ENCODE measurements at places on chromosomes 13 and 19.

GRCh38 chr19:35703343-35703742, 1.0 kb upstream of the ZBTB32 start:
- DNase-seq: no peak

DNA sequence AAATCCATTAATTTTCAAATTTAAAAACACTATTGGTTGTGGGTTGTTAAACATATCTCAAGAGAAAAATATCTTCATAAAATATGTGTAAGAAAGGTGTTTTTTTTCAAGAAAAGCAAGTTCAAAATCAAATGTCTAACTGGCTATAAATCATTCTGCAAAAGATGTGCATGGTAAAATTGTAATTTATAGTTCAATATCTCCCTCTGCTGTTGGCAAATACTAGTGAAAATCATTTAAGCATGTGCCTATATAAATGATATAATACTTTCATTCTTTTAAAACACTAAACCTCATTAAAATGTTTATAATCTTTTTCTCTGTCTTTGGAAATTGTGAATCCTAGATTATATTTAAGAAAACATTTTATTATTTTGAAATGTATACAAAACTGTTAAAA, 17.2 kb upstream of the SLITRK6 start:
- DNase-seq: no peak

GRCh38 chr13:30129411-30129810, 177.9 kb downstream of the KATNAL1 start:
- no peak for DNase-seq

DNA sequence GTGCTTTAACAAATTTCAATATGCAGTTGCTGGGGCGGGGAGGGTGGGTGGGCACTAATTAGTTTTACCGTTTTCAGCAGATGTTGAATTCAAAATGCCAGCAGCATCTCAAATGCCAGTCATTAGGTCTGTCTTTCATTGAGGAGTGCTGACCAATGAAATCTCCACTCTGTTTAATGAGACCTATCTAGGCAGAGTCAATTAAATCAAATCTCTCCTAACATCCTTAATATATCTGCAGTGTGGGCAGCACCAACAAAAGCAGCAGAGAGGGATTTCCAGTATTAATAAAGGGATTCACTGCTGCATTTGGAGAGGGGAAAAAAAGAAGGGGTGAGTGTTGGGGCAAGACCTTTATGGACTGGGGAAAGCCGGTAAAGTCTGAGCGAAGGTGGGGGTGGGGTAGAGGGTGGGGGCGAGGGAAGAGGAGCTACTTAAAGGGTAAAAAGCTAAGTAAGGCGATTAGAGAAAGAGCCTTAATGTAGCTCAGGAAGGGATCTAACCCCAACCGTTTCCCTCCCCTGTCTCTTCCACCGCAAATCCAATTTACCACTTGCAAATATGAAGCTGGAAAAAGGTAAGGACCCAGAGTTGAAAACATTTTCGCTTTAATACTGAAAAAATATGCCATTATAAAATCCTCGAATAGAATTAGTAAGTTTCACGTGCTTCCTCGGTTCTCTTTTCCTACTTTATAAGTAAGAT, 4.5 kb downstream of the SLITRK1 start:
- DNase-seq: no peak

DNA sequence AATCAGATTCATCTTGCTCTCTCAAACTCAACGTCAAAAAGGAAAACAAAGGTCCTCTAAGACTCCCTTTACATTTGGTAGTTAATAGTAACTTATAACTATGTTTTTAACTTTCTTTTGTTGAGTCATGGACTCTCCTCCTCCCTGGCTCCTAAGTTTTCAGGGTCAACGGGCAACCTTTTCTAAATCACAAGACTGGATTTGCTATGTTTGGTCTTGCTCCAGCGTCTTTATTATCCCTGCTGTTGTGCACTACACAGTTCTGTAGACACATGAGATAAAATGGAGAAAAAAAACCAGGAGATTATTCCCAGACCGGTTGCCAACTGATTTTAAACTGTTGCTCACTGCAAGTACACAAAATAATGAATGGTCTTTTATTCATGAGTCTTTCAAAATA, 1.9 kb upstream of the ITM2B start:
- no peak for DNase-seq

GRCh38 chr13:34833562-34834182, 108.4 kb upstream of the NBEA start:
- DNase-seq: no peak

DNA sequence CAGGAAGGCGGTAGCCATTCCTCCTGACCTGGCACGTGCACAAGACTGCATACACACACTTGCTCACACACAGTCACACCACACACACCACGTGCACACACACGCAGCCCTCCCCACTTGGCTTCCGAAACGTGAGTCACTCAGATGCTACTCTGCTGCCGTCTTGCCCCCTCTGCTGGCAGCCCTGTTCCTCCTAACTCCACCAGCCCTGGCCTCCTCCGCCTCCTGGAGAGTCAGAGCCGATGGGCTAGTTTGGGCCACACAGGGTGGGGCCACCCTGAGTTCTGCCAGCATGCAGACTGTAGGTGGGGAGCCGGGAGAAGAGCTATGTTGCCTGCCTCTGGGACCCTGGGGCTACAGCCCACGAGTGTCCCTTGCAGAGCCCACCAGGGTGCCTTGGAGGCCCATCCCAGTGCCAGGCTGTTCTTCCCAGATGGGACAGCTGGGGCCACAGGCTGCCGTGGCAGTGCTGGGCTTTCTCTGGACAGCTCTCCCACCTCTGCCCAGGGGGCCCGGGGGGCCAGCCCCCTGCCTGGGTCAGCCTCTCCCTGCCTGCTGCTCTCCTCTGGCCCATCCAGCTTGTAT, 12.1 kb downstream of the PIN1 start:
- DNase-seq: no peak

- DNase-seq: no peak
Measured at GRCh38 chr13:79935121-79935520, 405.8 kb downstream of the SPRY2 start.

DNA sequence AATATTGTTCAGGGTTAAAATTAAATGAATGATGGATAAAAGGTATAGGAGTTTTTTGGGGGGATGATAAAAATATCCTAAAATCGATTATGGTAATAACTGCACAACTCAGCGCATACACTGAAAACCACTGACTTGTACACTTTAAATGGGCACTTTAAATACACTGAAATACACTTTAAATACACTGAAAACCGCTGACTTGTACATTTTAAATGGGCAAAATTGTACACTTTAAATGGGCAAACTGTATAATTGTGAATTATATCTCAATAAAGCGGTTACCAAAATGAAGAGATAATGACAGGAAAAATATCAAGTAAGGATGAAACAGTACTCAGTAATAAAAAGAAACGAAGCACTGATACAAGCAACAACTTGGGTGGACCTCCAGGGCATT, 1.5 kb downstream of the LIG1 start:
- no peak for DNase-seq

GRCh38 chr13:99991828-99992775, 10.5 kb downstream of the ZIC2 start:
- no peak for DNase-seq

- no peak for DNase-seq
Measured at GRCh38 chr19:10604460-10604980, 17.4 kb upstream of the AP1M2 start.

DNA sequence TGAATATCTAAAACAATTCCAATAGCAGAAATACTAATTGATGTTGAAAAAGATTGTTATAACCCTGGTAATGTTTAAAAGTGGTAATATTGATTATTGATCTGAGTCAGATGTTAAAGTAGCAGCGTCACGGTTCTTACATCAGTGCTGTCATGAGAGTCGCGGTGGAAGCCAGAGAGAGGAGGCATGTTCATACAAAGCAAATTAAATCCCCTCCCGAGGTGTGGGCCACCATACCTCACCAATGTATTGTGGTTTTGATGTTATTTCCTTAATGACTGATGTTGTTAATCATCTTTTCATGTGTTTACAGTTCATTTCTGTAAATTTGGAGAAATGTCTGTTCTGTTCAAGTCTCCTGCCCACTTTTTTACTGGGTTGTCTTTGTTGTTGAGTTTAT, 11.2 kb downstream of the ZNF317 start:
- no peak for DNase-seq

- no peak for DNase-seq
Measured at GRCh38 chr19:14400951-14401431, 18.1 kb downstream of the DDX39A start.

DNA sequence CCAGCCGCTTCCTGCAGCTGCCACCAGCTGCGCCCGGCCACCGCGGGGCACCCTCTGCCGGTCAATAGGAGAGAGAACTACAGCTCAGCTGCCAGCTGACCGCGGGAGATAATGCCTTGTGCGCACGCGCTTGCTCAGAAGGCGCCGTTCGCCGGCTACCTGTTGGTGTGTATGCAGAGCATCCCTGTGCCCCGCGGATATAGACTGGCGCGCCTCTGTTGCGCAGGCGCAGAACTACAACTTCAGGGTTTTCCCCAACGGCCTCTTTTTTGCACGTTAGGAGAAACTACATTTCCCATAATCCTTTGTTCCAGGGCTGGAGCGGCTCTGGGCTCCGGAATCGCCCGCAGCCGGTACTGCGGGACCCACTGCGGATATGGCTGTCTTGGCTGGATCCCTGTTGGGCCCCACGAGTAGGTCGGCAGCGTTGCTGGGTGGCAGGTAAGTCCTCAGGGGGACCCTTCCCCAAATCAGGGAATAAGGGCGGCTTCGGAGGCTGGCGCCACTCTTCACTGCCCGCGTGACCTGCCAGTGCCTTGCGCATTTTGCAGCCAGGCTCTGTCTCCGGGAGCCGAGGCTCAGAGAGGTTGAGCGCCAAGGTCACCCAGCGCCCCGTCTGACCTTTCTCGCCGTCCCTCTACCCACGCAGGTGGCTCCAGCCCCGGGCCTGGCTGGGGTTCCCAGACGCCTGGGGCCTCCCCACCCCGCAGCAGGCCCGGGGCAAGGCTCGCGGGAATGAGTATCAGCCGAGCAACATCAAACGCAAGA, at the start of gene MRPL34:
Gene MRPL34, plus strand, starts transcription at position 356 of the 768 bp plus-strand sequence. Its CDS starts 21 bp downstream, at position 377.
- DNase-seq: peak; percentile 74

GRCh38 chr19:3154957-3155736, 19.3 kb downstream of the GNA15 start:
- no peak for DNase-seq

GRCh38 chr13:76600081-76600480, 286.1 kb downstream of the KCTD12 start:
- no peak for DNase-seq

DNA sequence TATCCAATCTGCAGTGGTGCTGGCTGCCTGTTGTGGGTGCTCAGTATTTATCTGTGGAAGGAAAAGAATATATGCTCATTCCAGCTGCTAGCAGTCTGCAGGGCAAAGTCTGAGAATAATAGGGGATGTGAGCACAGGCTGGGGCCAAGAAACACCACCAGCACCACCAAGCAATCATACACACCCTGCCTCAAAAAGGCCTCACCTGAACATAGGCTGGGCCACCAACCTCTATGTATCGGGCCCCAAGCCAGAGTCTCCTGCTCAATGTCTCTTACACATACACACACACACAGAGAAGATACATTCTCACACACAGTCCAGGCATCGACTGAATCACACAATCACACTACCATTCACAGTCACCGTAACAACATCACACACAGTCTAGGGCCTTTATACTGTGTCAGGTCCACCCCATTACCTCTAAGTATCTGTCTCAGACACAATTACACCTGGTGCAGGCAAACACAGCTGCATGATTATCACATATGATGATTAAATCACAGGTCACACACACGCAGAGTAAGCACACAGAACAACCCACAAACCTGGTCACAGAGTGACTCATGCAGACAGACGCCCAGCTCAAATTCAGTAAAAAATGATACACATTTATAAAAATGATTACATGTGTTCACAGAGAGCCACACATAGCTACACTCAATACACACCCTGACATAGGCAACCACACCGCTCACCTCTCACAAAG, 1.3 kb upstream of the ZSCAN22 start:
- DNase-seq: no peak

DNA sequence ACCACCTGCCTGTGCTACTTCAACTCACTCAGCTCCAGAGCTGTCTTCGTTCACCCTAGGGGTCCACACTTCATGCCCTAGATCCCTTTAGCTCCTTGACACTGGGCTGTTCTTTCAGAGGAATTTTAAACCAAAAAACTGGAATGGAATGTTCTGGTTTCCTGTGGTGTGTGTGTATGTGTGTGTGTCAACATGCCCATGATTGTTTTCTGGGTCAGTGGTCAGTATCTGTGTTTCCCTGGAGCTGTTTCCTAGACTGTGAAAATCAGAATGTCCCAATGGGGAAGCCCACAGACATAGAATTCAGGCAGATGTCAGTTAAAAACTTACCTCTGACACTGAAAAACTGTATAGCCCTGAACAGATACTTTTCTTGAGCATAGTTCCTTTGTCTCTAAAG, 1.3 kb downstream of the PMIS2 start:
- DNase-seq: no peak

GRCh38 chr19:13958043-13958442, 5.7 kb downstream of the DCAF15 start:
- DNase-seq: no peak

GRCh38 chr19:2618611-2619010, 83.9 kb downstream of the GNG7 start:
- peak; percentile 48 for DNase-seq

DNA sequence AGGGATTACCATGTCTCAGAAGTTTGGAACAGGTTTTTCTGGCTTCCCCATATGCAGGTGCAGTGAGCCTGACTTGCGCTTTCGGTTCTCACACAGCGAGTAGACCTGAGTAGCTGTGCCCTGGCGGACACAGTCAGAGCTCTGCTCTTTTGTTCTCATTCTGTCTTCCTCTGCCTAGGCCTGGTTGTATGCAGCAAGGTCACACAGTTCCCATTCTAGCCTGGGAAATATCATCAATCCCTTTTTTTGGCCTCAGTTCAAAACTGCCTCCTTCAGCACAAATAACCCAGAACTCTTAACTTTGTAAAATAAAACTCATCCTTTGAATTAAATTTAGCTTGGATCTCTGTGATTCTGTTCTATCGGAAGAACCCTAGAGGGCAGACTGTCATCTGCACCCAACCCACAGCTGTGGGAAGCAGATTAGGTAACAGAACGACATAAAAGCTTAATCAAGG, 10.2 kb downstream of the OXGR1 start:
- no peak for DNase-seq

DNA sequence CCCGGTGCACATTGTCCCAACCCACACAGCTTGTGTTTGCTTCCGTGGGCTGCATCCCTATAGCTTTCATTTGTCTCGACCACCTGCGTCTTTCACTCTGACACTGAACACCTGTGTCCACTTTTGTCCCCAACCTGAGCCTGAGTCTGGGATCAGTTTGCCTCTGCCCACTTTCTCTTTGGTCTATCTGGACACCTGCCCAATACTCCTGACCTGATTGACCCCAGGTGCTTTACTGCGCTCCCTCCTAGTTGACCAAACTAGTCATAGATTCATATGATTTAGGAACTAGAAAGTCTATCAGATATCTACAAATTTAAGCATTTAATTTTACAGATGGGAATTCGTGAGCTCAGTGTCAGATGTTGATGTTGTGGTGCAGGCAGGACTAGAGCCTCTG, 209.9 kb downstream of the DCT start:
- DNase-seq: no peak
